NCI-H1105 (cell line): ENCODE measurements at places on chromosomes 2 and 18.
A peak's percentile ranks its signal among the peaks of the same experiment; 100 is the strongest.

GRCh38 chr18:24443870-24444269, 16.6 kb upstream of the HRH4 start:
- no peak for DNase-seq

GRCh38 chr2:172107690-172108586, 5.2 kb upstream of the DLX2 start:
- no peak for DNase-seq

DNA sequence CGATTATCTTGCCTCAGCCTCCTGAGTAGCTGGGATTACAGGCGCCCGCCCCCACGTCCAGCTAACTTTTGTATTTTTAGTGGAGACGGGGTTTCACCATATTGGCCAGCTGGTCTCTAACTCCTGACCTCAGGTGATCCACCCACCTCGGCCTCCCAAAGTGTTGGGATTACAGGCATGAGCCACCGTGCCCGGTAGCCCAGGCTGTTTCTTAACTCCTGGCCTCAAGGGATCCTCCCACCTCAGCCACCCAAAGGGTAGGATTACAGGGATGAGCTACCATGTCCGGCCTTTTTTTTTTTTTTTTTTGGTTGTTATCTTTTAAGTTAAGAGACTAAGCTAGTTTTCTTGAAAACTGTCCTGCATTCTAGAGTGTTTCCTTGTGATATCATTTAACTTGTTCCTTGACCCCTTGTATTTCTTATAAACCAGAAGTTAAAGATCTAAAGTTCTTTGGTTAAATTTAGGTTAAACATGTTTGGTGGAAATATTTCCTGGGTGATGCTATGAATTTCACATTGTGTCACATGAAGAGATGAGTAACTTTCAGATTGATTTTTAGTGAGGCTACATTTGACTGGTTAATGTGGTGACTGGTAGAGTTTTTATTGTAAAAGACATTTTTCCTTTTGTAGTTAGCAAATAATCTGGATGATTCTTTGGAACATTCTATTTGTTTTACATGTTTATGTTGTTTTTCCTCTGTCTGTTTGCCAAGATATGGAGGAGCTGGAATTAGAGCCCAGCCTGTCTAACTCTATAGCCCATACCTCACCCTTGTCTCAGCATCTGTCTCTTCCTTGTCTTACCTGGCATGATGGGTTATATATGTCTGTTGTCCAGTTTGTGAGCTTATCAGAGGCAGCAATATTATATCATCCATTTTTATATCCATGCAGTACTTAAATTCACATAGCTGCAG, 5.2 kb downstream of the NCAPH start:
- no peak for DNase-seq

- DNase-seq: no peak
Observed at GRCh38 chr2:189854940-189855339, 70.7 kb downstream of the PMS1 start.

GRCh38 chr2:109415581-109416013, 198.2 kb downstream of the SEPTIN10 start:
- no peak for DNase-seq

GRCh38 chr2:232504438-232504837, 15.8 kb upstream of the PRSS56 start:
- DNase-seq: peak; percentile 51

GRCh38 chr2:95040426-95040825, 14.9 kb downstream of the MAL start:
- no peak for DNase-seq

DNA sequence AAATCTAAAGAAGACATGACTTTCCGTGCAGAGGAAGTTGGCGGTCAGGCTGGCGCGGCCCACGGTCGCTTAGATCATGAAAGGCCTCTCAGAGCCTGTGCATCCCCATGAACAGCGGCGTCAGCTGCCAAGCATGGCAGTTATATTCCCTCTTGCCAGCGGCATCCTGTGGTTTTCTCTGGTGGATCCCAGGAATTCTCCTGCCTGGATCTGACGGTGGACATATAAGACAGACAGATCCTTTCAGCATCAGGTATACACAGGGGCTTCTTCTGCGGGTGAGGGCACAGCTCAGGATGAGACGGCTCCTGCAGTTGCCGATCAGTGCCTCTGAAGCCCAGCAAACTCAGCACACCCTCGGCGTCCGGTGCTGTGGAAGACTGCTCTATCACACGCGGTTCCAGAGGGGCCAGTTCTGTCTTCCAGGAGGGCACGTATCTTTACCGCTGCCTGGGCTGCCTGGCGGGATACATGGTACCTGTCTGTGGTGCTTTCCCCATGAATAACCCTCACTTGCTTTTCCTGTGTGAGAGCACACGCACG, 157.8 kb downstream of the LDLRAD4 start:
- DNase-seq: no peak

DNA sequence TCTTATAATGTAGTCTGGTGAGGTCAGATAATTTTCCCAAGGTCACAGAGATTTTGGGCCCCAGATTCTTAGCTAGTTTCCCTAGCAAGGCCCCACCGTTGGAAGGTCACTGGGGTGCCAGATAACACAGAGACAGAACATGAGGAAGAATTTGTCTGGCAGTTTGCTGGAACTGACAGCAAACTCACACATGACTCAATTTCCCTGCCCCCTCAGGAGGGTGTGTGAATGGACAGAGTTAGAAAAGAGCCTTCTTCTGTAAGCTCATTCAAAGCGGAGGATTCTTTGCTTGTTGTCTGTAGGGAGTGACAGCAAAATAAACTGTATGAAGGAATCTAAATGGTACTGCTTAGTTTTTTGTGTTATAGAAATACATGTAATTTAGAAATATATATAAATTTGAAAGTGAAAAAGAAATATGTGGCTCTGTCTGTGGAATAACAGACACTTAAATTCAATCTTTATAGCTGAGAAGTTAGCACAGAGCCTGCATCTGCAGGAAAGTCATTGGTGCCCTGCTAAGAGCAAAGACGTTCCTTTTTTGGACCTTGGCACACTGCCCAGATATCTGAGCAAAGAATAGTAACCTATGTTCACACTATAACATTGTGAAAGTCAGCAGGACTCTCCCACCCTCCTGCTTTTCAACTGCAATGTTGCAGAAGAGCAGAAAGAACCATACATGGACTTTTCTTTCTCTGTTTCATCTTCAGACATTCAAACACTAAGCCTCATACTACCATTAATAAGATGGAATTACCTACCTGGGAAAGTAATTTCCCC, 2.1 kb downstream of the MDH1 start:
- DNase-seq: no peak

DNA sequence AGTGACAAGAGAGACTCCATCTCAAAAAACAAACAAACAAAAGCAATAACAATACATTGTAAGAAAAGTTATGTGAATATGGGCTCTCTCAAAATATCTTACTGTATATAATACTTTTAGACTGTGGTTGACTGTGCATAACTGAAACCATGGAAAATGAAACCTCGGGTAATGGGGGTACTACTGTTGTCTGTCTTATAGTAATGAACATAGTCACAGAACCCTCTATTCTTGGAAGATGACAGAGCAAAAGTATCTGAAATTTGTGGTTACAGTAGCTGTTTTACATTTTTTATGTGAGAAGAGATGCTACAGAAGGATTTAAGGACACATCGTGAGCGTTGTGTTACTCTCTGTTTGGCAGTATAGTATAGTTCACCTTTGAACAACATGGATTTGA, 60.5 kb downstream of the MAP4K4 start:
- no peak for DNase-seq

GRCh38 chr2:40915651-40916050, 463.8 kb upstream of the SLC8A1 start:
- DNase-seq: no peak

DNA sequence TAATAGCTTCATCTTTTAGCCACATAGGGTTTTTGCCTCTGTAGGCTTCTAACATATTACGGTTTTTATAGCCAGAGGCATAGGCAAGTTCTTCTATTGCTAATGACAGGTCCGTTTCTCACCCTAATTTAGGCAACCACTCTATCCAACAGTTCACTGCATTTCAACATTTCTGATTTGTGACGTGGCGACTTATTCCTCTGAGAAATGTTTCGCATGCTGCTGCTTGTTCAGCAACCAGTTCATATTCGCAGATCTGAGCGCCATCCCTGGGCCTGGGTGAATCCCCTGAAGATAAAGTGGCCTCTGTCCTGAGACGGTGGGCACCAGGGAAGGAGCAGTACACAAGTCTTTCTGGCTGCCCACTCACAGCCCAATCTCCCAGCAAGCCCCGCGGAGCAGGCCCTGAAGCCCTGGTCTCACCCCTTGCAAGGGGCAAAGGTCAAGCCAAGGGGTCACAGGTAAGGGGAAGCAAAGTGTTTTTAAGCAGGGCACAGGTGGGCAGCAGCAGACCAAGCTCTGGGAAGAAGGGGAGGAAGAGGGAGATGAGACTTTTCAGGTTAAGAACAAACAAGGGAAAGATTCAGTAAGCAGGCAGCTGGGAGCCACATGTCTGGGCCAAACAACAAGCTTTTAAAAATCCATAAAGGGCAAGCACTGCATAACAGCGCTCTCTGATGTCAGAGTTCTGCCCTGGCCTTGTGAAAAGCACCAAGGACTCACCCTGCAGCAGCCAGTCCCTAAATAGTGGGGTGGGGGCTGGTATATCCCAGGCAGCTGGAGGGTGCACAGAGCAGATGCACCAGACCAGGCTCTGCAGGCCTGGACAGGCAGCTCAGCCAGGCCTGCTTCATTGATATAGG, 10.8 kb upstream of the COX7A2L start:
- DNase-seq: peak; percentile 86

GRCh38 chr2:190767821-190768220, 112.8 kb upstream of the GLS start:
- no peak for DNase-seq

- DNase-seq: peak; percentile 39
Observed at GRCh38 chr2:232761301-232761907, 15.0 kb downstream of the KCNJ13 start.

- DNase-seq: no peak
Observed at GRCh38 chr2:274503-274902, 9.8 kb downstream of the ACP1 start.

GRCh38 chr2:38074764-38075506, 1.0 kb downstream of the CYP1B1 start:
- DNase-seq: no peak

DNA sequence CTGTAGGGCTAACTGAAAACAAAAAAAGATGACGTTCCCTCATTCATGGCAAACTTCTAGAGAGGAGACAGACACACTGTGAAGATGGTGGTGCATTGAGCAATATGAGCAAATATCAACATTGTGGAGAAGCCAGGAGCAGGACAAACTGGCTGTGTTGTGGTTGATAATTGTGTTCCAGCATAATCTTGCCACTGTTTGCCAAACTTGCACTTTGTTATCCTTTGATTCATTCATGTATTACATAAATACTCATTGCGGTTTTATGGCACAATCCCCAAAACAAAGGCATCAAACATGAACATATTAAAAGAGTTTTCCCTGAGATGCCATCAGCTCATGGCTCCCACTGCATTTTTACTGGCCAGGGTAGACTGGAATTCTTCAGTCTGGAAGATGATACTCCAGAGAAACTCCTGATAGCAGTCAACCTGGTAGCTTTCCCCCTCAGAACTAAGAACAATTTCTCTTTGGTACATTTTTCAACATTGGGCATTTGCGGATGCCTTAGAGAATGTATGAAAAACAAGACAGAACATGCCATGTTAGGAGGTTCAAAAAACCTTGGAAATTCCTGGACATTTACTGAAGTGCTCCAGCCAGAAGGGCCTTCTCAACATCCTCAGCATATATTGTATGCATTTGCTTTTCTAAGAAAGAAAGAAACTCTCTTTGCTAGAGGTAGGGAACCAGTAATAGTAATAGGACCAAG, 487.4 kb upstream of the CELF4 start:
- no peak for DNase-seq

- DNase-seq: no peak
Observed at GRCh38 chr2:3960106-3960505, 256.7 kb downstream of the DCDC2C start.

DNA sequence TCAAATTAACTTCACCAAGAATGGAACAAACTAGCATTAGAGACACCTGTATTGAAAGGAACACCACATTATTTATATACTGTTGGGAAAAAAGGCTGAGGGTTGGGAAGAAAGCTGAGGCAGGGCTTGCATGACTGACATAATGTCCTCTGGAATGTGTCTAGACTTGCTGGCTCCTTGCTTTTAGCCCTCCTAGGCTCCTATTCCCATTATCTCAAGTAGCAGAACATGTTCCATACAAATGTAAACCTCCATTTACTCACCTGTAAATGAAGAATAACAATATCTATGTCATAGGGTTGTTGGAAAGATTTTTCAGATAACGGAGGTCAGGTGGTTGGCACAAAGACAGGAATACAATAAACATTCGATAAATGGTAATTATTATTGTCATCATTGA, 976 bp upstream of the ACADL start:
- peak; percentile 32 for DNase-seq

GRCh38 chr18:24868760-24869237, 408.4 kb downstream of the HRH4 start:
- DNase-seq: no peak

GRCh38 chr2:9570182-9571060, 14.8 kb upstream of the ADAM17 start:
- no peak for DNase-seq

DNA sequence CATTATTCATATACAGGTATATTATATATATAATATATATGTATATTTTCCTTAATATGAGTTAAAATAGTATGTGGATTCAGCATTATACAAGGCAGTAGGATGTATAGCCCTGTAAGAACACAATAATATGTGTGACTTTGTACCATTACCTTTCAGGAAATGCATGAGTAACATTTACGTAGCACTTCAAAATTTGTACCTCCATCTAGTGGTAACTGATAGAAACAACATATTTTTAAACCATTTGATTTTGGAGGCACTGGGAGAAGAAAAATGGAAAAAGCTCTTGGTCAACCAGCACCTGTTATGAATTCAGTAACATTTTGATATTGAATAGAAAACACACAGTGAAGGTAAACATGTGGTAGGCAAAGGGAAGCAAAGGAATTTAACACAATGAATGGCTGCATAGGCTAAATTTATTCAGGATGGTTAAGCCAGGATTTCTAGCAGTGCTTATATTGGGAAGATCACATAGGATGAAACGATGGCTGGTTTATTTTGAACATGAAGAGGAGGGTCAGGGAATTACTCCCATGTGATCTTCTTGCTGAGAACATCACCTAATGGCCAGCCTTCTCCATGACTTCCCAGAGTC, 565.5 kb downstream of the CCDC85A start:
- peak; percentile 13 for DNase-seq

GRCh38 chr2:233707940-233708644, 4.6 kb upstream of the UGT1A5 start:
- no peak for DNase-seq

DNA sequence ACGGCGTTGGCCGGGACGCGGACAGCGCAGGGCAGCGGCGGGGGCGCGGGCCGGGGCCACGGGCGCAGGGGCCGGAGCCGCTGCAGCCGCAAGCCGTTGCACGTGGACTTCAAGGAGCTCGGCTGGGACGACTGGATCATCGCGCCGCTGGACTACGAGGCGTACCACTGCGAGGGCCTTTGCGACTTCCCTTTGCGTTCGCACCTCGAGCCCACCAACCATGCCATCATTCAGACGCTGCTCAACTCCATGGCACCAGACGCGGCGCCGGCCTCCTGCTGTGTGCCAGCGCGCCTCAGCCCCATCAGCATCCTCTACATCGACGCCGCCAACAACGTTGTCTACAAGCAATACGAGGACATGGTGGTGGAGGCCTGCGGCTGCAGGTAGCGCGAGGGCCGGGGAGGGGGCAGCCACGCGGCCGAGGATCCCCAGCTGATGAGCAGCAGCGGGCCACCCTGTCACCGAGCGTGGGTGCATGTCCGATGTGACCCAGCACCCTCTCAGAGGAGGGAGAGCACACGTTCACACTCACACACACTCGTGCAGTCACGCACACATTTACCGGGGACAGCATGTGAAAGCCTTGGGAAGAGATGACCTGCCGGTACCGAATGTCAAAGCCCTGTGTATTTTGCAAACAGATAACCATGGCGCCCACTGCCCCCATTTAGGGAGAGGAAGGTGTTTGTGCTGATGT, 4.2 kb downstream of the GDF7 start:
- no peak for DNase-seq
